ENCODE measurements at places on chromosomes 11 and 22.

DNA sequence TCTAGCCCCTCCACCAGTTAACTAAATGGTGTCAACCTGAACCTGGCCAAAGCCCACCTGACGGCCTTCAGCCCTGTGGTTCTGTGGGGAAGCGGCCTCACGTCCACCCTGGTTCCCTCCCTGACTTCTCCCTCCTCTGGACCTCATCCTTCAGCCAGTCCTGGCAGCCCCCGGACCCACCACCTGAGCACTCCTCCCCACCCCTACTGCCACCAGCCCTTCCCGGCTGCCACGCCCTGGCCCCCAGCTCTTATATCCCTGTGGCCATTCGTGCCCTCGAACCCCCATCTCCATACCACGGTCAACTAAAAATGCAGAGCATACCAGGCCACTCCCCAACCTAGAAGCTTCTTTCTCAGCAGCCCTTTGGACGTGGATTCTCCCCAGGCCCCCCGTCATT lies 4.2 kb upstream of the MDK start:
- DNase-seq = no peak

DNA sequence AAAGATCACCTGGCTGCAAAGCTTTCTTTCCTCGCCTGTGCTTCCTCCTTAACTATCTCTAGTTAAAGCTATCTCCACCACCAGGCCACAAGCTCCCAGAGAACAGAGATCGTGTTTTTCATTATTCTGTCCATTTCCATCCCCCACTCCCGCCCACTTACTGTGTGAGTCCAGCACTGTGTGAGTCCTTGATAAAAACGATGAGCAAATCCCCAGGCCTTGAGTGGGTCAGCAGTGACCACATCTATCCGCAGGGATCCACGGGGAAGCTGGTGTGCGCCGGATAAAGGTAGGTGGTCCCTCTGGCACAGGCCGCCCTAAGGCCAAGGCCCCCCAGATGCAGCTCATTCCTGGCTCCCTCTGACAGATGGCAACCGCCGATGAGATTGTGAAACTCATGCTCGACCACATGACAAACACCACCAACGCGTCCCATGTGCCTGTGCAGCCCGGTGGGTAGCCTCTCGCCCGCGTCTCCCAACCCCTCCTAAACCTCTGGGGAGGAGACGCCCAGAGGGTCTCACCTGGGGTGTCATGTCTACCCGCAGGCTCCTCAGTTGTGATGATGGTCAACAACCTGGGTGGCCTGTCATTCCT lies 9.3 kb downstream of the TKFC start:
- DNase-seq = no peak

GRCh38 chr11:9601037-9601875 lies 27.8 kb downstream of the WEE1 start:
- DNase-seq = no peak

DNA sequence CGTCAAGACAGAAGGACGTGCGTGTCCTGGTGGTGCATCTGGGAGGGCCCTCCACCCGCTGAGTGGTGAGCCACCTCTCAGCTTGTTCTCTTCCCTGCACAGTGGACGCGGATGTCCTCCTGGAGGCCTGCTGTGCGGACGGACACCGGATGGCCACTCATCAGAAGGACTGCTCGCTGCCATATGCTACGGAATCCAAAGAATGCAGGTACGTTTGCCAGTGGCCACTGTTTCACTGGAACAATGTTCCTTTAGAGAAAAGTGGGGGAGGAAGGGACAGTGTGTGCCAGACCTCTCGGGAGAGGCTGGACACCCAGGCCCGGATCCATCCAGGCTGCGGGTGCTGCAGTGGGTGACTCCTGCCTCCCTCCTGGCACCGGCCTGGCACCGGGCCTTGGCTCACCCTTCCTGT lies 15.9 kb downstream of the FBLN1 start:
- no peak for DNase-seq

DNA sequence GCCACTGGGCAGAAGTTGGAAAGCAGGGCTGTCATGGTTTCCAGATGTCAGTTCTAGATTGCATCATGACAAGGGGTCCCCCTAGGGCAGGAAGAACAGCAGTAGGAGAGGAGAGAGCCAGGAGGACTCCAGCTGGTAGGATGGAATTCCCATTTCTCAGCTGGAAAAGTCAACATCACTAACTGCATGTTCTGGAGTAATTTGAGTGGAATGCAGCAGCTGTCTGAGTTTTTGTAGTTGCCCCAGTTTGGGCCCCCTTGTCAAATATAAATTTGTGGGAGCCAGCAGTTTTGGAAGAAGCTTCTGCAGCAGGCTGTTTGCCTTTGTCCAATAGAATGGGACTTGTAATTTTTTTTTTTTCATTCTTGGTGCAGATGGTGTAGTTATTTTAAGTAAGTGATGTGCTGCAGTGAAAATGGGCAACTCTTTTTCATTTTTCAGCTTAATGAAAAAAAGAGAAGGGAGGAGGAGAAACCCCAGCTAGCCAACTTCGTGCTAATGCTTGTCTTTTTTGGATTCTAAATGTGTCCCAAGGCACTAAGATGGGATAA lies 86.9 kb downstream of the LDLRAD3 start:
- no peak for DNase-seq

- no peak for DNase-seq
Observed at GRCh38 chr11:11178671-11179638, 174.1 kb downstream of the CSNK2A3 start.

DNA sequence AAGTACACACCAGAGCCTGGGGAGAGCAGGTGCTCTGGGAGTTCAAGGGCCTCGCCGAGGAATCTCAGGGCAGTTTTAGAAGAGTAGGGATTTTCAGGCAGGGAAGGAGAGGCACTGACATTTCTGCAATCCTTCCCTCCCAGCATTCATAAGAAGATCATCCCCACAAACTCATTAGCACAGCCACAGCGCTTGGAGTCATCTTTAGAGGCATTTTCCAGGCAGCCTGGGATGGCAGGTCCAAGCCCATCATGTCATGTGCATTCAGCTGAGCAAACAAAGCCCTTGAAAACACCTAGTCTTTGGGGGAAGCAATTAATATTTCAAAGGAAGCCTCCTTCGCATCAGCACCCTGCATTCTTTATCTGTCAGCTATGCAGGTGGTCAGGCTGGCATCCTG lies 43.8 kb downstream of the MAP6 start:
- peak; percentile 69 for DNase-seq

- DNase-seq = no peak
Observed at GRCh38 chr11:31725176-31725575, 85.9 kb downstream of the PAX6 start.

GRCh38 chr11:75477614-75477935 lies 44.6 kb upstream of the KLHL35 start:
- no peak for DNase-seq

Measured in NCI-H1930 (cell line).